ENCODE measurements at places on chromosomes 7 and 10. TPM values are rescaled to one million over a fixed set of nuclear protein-coding genes. Genes with fewer than 3 reads are reported as not detected.

Gene NMT2
- total RNA-seq, result 12.4 TPM

Gene OPN1SW
- not detected for total RNA-seq

Gene MNX1
- 27.4 TPM for total RNA-seq

Gene TWIST1
- not detected for total RNA-seq

Gene RAB19
- 22.7 TPM for total RNA-seq

Gene AKR1C8
- not detected for total RNA-seq

Gene JCAD
- total RNA-seq, result 1.8 TPM

DNA sequence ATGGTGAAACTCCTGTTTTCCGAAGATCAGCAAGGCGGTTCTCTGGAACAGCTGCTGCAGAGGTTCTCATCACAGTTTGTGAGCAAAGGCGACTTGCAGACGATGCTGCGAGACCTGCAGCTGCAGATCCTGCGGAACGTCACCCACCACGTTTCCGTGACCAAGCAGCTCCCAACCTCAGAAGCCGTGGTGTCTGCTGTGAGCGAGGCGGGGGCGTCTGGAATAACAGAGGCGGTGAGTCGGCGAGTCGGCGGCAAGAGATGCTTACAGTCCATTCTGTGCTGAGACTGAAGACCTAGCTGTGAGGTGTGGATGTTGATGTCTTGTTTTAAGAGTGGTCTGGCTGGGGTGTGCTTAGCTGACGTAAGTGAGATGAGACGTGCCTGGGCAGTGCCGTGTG, 16.2 kb upstream of the GET4 start:
- no peaks in the 10 kb centered on the region for H3K4me1 ChIP-seq
- H3K36me3 ChIP-seq, result peaks cover 10% of the 10 kb centered on the region
- DNase-seq, result no peak
- no peak overlapping the region for H3K27ac ChIP-seq
- H3K4me3 ChIP-seq, result no peak overlapping the region
- no peaks in the 10 kb centered on the region for H3K27me3 ChIP-seq

- H3K4me3 ChIP-seq, result no peak overlapping the region
- no peaks in the 10 kb centered on the region for H3K27me3 ChIP-seq
- H3K4me1 ChIP-seq, result no peaks in the 10 kb centered on the region
Observed at GRCh38 chr7:26593393-26593792, 271.0 kb downstream of the SKAP2 start.

GRCh38 chr7:137747359-137748031, 99.3 kb downstream of the DGKI start:
- H3K27ac ChIP-seq, result no peak overlapping the region
- no peaks in the 10 kb centered on the region for H3K27me3 ChIP-seq
- H3K4me3 ChIP-seq, result no peak overlapping the region

DNA sequence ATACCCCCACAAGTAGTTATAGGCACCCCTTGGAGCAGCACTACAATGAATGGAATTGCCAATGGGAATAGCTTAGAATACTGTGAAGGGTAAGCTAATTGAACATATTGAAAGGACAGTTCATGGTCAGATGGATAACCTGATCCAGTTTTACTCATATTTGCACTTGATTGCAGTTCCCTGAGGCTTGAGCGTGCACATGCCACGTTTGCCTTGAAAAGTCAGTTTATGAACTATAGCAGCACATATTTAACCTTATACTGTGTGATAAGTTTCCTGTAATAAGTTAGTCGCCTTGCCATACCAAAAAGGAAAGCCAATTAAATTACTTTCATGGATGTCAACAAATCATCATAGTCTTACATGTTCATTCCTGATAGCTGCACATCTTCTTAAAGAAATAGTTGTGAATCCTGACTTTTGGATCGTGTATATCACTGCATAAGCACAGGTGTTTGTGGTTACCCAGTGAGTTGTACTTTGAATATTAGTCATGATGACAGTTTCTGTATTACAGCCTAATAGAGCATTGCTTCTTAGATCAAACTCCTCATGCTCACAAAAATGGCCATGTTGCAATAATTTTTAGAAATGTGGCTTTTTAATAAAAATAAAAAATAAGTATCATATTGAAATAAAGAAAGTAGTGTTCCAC, 21.6 kb downstream of the DNTT start:
- no peak overlapping the region for H3K27ac ChIP-seq
- H3K4me1 ChIP-seq, result no peaks in the 10 kb centered on the region
- no peaks in the 10 kb centered on the region for H3K27me3 ChIP-seq
- H3K36me3 ChIP-seq, result no peaks in the 10 kb centered on the region

- H3K4me3 ChIP-seq, result no peak overlapping the region
- no peaks in the 10 kb centered on the region for H3K4me1 ChIP-seq
- no peak for DNase-seq
- H3K27ac ChIP-seq, result no peak overlapping the region
- no peaks in the 10 kb centered on the region for H3K36me3 ChIP-seq
Observed at GRCh38 chr7:28643584-28644340, 231.4 kb downstream of the CREB5 start.
